ENCODE measurements at places on chromosomes 11 and 22.
A peak's percentile ranks its signal among the peaks of the same experiment; 100 is the strongest.

DNA sequence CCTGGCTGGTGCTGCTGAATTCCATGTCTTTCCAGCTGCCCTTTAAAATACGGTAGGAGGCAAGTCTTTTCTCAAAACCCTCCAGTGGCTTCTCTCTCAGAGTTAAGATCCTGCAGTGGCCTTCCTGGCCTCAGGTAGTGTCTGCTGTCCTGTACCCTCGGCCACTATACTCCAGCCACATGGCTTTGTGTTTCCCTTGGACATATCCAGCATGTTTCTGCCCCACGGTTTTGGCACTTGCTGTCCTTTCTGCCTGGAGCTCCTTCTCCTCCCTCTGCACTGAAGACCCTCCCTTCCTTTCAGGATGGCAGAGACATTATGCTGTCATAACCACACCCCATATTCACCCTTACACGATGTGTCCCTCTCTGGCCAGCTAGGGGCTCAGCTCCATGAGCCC lies 76.5 kb upstream of the B3GAT1 start:
- no peak for DNase-seq

DNA sequence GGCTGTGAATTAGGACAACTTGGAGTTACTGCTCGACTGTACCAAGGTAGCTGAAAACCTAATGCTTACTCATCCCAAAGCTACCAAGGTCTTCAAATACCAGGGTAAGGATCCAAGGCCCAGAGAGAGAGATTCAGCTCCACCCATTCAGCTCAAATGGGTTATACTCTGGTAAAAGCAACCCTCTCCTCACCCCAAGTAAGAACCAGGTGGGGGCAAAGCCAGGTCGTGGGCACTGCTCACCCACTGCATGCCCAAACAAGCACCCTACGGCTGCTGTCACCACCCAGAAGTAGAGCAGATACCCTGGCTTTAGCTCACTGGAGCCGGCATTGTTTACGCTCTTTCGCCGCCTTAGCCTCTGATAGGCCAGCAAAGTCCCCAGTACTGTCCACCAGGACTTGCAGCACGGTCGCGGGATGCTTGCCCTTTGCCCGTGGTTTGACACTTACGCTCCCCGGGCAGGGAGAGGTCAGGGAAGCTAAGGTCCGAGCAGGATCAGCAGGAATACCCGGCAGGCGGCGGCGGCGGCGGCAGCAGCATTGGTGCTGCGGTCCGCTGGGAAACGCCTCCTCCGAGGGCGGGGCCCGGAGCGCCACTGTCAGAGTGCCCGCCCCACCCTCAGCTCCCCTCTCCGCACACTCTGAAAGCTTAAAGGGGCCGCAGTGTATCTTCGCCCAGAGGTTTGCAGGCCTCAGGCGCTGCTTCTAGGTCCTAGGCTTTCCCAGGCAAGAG lies 19.6 kb downstream of the CKAP5 start:
- peak; percentile 87 for DNase-seq

- DNase-seq: no peak
These were observed 28.9 kb downstream of the MICAL2 start for GRCh38 chr11:12139144-12139881.

DNA sequence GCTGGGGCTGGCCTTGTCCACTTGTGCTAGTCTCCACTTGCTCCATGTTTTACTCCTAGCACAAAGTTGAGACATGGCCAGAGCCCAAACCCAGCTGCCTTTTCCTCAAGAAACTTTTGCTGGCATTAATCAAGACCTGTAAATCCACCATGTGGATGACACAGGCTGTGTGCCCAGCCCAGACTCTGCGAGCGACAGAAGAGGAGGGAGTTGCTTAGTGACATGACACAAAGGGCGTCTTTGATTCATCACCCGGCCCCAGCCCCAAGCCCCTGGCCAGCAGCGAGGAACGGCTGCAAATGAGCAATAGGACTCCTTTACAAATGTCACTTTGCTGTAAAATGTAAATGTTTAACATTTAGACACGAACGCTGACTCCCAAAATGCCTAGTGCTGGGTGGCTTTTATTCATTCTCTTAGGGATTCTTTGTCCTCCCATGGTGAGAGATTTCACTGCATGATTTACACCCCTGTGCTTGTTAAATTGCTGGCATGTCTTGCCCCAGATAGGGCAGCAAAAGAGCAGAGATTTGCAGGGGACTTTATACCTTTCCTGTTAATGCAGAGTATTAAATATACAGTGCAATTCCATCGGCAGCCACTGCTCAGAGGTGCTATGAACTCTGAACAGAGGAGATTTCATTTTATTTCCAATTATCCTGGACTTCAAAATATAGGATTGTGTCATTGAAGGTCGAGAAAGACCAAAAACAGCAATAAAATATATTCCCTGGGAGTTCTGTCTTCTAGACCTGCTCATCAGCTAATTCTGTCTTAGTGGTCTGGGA lies 263.6 kb upstream of the NCAM1 start:
- no peak for DNase-seq

DNA sequence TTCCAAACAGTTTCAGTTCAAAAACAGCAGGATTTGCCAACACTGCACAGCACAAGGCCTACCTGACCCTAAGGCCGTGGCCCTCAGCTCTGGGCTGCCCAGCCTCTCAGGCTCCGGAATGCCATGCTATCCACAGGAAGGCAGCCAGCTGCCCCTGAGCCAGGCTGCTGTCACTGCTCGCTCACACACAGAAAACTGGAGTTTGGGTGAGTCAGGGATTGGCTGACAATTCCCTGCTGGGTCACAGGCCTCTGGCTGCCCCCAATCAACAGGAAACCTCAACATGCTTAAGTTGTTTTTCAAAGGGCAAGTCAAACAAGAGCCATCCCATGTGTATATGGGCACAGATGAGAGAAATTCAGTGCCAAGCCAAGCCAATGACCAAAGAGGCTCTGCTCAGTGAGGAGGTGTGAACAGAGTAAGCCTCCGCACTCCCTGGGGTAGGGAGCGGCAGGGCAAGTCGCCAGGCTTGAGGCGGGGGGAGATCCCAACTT lies 50.2 kb downstream of the RPL27A start:
- DNase-seq: no peak

- DNase-seq: peak; percentile 51
These were observed 23.6 kb upstream of the ALX4 start for GRCh38 chr11:44333271-44334218.

DNA sequence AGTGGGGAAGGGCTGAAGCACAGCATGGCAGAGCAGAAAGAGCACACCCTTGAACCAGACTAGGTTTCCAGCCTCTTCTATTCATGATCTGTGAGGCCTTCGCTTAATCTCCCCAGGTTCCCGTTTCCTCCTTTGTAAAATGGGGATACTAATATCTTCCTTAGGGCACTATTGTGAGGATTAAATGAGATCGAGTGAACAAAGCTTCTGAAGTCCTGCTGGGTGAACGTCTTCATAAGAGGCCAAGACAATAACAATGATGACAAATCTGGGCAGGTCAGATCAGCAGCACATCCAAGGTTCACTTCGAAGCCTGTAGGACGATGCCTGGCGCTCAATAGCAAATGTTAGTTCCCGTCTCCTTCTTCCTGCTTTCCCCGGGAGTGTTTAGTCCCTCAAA lies 38.6 kb upstream of the ZBED5 start:
- no peak for DNase-seq

DNA sequence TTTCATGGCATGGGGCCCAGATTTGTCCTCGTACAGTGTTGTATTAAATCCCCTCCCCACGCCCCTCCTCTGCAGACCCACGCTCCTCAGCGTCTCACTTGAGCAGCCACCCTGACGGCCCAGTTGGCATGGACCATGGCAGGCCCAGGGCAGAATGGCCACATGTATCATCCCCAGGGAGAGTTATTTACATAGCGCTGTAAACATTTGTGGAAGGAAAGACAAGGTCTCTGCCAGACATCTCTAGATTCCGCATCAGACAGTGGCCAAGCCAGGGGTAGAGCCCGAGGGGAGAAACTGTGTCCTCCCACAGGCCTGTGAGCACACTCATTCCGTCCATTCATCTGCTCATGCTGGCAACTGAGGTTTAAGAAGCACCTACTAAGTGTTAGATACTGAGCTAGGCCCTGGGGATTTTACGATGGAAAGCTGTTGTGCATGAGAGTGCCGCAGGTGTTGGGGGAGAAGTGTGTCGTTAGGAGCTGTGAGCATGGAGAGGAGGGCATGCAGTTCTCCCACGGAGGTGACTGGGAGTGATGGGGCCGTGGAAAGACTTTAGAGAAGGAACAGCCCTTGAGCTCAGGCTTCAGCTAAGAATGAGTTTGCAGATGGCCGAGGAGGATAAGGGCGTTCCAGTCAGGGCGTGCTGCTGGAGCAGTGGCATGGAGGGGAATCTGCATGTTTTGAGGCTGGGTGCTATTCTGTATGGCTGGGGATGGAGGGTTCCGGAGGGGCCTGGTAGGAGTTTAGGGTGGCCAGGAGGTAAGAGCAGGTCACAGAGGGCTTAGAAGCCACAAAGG lies 94.9 kb downstream of the GRIK4 start:
- DNase-seq: no peak

- no peak for DNase-seq
These were observed 6.4 kb downstream of the CCND1 start for GRCh38 chr11:69647390-69647748.

GRCh38 chr11:130313383-130314183 lies 1.1 kb downstream of the ZBTB44 start:
- DNase-seq: no peak
